ENCODE measurements at places on chromosomes 1 and 21. TPM values are rescaled to one million over a fixed set of nuclear protein-coding genes. Genes with fewer than 3 reads are reported as not detected.

The CYP4A22 gene
- not detected for total RNA-seq

The MX2 gene
- 13.5 TPM for total RNA-seq

The LRRC53 gene
- not detected for total RNA-seq

The CELA2B gene
- not detected for total RNA-seq

The CFHR2 gene
- total RNA-seq, result not detected

Data from vagina (tissue), 2 donors.